Activated naive CD4-positive, alpha-beta T cell treated with anti-CD3 and anti-CD28 coated beads, Interleukin-2, amount 50 U/mL, for 72 hours (primary cell): ENCODE measurements at places on chromosomes 16 and 17. TPM values are rescaled to one million over a fixed set of nuclear protein-coding genes. Genes with fewer than 3 reads are reported as not detected.

The TPSD1 gene
- total RNA-seq = not detected

The NHERF2 gene
- total RNA-seq = 0.82 TPM

The HEXIM2 gene
- total RNA-seq = 6.3 TPM

The SGSH gene
- total RNA-seq = 39.0 TPM

The CX3CL1 gene
- 0.07 TPM for total RNA-seq

The NSMCE1 gene
- total RNA-seq = 132 TPM

The SMIM36 gene
- total RNA-seq = not detected

The IL34 gene
- total RNA-seq = not detected

The PMP22 gene
- not detected for total RNA-seq

The NPW gene
- total RNA-seq = 0.61 TPM

The NCBP3 gene
- 44.4 TPM for total RNA-seq

The SPATA32 gene
- total RNA-seq = 0.50 TPM

The MMP2 gene
- not detected for total RNA-seq

The ADAM11 gene
- 1.3 TPM for total RNA-seq

The CEP20 gene
- total RNA-seq = 38.7 TPM

The DVL2 gene
- total RNA-seq = 73.4 TPM

The ABAT gene
- 8.7 TPM for total RNA-seq

The KRT33B gene
- not detected for total RNA-seq

The SAP30BP gene
- 76.3 TPM for total RNA-seq

The NUTF2 gene
- total RNA-seq = 160 TPM

The CCL17 gene
- not detected for total RNA-seq

The TBC1D26 gene
- 0.78 TPM for total RNA-seq
